T-helper 17 cell (primary cell): ENCODE measurements at places on chromosomes 2 and 18.

- no peak overlapping the region for H3K4me3 ChIP-seq
- peak overlapping the region; percentile 2 for H3K27ac ChIP-seq
- DNase-seq, result no peak
- no peaks in the 10 kb centered on the region for H3K27me3 ChIP-seq
- H3K36me3 ChIP-seq, result no peaks in the 10 kb centered on the region
- H3K4me1 ChIP-seq, result peaks cover 5% of the 10 kb centered on the region
Observed at GRCh38 chr18:76970770-76971559, 148.6 kb downstream of the ZNF236 start.

DNA sequence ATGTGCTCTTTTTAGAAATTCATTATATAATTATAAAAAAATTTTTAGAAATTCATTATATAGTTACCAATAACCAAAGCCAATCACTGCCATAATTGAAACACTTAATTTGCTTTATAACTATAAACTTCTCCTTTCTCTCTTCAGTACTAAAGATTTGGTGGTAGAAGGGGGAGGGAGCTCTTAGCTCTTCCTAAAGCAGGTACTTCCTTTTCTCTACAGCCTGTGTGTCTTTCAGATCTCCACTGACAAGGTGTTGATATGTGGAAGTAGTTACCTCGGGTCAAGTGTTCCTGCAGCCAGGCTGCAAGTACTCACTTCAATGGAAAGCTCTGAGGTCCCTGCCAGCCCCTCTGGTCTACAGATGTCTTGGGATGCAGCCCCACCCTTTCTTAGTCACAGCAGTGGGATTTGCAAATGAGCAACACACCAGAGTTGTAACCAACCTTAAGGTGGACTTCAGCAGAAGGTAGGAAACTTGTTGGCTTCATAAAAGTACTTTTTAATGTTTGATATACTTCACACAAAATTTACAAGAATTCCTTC, 690.0 kb downstream of the ARHGAP15 start:
- no peak overlapping the region for H3K27ac ChIP-seq
- H3K4me1 ChIP-seq, result no peaks in the 10 kb centered on the region
- H3K36me3 ChIP-seq, result no peaks in the 10 kb centered on the region

- H3K4me1 ChIP-seq, result no peaks in the 10 kb centered on the region
- no peaks in the 10 kb centered on the region for H3K27me3 ChIP-seq
- no peak overlapping the region for H3K27ac ChIP-seq
- no peak for DNase-seq
- no peak overlapping the region for H3K4me3 ChIP-seq
Observed at GRCh38 chr18:52617931-52618330, 277.9 kb downstream of the DCC start.

- H3K4me3 ChIP-seq, result no peak overlapping the region
- H3K27me3 ChIP-seq, result peaks cover 17% of the 10 kb centered on the region
- DNase-seq, result no peak
- H3K4me1 ChIP-seq, result no peaks in the 10 kb centered on the region
Observed at GRCh38 chr2:21104030-21104660, 19.6 kb upstream of the TDRD15 start.

DNA sequence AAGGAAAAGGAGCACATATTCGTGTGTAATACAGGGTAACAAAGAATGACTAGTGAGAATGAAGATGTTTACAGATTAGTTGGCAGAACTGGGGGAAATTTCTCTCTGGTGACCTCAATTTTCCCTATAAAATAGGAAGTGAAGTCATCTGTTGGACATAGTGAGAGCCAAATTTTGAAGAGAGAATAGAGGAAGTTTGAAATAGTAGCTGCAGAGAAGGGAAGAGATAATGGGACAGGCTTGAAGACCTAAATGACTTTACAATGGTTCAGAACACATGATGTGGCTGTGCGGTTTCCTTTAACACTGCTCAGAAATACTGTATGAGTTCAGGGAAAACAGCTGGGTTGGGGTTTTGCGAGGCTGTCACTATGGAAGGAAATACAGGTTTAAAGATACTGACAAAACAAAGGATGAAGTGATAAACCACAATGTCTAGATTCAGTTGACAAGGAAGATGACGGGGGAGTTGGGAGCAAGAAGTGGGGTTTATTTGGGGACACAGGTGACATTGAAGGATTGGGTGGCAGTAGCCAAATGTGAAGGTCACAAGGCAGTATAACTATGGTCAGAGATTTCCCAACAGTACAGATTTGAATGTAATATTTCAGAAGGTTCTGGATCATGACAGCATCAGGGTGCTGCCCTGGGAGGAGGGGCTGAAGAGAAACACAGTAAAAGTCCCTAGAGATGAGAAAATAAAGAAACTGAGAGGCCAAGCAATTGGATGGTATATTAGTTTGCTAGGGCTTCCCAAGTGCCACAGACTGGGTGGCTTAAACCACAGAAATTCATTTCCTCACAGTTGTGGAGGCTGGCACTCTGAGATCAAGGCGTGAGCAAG, 82.6 kb upstream of the TANK start:
- H3K4me3 ChIP-seq, result peak overlapping the region; percentile 81
- H3K4me1 ChIP-seq, result peaks cover 28% of the 10 kb centered on the region
- H3K36me3 ChIP-seq, result no peaks in the 10 kb centered on the region

DNA sequence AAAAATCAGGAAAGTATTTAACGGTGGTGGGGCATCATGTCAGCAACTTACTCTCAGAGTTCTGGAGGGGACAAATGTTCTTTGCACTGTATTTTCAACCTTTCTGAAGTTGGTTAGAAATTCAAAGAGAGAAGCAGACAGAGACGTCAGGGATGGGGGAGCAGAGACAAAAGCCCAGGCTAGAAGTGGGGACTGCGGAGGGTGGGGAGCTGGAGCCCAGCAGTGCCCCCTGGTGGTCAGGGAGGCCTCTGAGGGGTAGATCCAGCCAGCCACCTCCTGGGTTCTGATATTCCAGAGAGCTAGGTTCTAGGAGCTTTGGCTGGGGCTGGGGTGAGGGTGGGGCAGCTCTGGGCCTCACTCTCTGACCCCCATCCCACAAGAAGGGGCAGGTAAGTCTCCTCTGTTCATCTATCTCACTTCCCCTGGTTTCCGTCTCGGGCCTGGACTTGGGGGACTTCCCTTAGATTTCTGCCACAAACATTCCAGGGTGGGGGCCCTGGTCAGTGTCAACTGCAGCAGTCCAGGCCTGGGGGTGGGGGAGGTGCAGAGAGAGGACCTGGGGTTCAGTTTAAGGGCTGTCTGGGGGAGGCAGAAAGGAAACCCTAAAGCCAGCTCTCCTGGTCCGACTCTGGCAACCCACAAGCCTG, 8.9 kb downstream of the TNS1 start:
- H3K4me3 ChIP-seq, result no peak overlapping the region
- no peak overlapping the region for H3K27ac ChIP-seq
- peaks cover 8% of the 10 kb centered on the region for H3K4me1 ChIP-seq
- peak; percentile 15 for DNase-seq
- H3K36me3 ChIP-seq, result peaks cover 2% of the 10 kb centered on the region

GRCh38 chr2:14284244-14284643, 348.3 kb upstream of the LRATD1 start:
- no peaks in the 10 kb centered on the region for H3K4me1 ChIP-seq
- no peaks in the 10 kb centered on the region for H3K36me3 ChIP-seq
- no peak for DNase-seq
- no peaks in the 10 kb centered on the region for H3K27me3 ChIP-seq
- H3K27ac ChIP-seq, result no peak overlapping the region
- no peak overlapping the region for H3K4me3 ChIP-seq

- H3K27ac ChIP-seq, result no peak overlapping the region
- no peaks in the 10 kb centered on the region for H3K36me3 ChIP-seq
- no peak overlapping the region for H3K4me3 ChIP-seq
- no peaks in the 10 kb centered on the region for H3K4me1 ChIP-seq
Observed at GRCh38 chr2:35463805-35464596, 891.6 kb upstream of the CRIM1 start.

DNA sequence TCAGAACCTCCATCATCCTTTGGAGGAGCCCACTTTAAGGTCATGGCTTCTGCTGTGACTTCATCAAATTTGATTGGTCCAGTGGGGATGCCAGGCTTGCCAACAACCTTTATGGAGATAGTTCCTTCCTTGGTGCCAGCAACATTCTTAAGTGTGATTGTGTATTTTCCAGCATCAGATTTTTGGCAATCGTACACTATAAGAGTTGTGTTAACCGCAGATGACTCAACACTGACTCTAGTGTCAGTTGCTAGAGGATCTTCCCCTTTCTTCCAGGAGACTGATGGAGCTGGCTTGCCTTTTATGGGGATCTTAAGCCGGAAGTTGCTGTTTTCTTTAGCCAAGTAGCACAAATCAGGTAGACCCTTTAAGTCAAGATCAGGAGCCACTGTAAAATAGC, 98.7 kb downstream of the PLEKHA3 start:
- peaks cover 7% of the 10 kb centered on the region for H3K36me3 ChIP-seq
- no peaks in the 10 kb centered on the region for H3K27me3 ChIP-seq
- peaks cover 2% of the 10 kb centered on the region for H3K4me1 ChIP-seq
- no peak overlapping the region for H3K4me3 ChIP-seq
- H3K27ac ChIP-seq, result no peak overlapping the region

- no peak for DNase-seq
- no peaks in the 10 kb centered on the region for H3K4me1 ChIP-seq
- no peaks in the 10 kb centered on the region for H3K36me3 ChIP-seq
- H3K27me3 ChIP-seq, result no peaks in the 10 kb centered on the region
- no peak overlapping the region for H3K27ac ChIP-seq
- H3K4me3 ChIP-seq, result no peak overlapping the region
Observed at GRCh38 chr2:167550448-167550847, 662.2 kb downstream of the XIRP2 start.

GRCh38 chr2:144437636-144438035, 82.3 kb downstream of the ZEB2 start:
- H3K27ac ChIP-seq, result no peak overlapping the region
- no peaks in the 10 kb centered on the region for H3K36me3 ChIP-seq
- no peak for DNase-seq
- H3K4me3 ChIP-seq, result no peak overlapping the region

DNA sequence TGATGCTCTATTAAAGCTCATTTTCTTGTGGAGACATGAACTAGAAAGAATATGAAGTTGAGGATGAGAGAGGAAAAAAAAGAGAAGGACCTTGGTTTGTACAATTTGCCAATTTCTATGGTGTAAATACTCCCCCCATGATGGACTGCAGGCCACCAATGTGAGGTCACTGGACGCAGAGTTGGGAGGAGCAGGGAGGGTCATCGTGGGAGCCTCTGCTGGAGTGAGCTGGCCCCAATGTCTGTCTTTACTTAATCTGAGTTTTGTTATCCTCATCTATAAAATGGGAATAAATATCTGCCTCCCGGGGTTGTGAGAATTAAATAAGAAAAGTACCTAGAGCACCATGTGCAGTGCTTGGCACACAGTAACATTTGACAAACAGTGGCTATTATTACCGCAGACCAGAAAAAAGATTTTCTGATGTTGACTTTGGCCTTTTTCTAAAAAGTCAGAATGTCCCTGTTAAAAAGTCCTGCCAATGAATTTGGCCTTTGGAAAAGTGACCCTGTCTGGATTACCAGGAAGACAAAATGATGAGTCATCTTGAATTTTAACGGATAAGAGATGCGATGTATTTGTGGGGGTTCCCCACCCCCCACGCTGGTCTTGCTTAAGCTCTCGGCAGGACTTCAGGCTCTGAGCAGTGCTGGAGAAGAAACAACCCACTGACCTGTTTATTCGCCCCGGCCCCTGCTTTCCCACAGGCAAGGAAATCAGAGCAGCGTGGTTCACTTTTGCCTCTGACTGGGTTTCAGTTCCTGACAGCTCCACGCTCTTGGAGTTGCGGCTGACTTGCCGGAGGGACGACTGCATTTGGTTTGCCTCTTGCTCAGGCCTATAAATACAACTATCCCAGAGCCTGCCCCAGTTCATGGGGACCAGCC, 50.3 kb upstream of the FOSL2 start:
- no peak overlapping the region for H3K27ac ChIP-seq
- no peak for DNase-seq
- H3K27me3 ChIP-seq, result no peaks in the 10 kb centered on the region
- no peak overlapping the region for H3K4me3 ChIP-seq

DNA sequence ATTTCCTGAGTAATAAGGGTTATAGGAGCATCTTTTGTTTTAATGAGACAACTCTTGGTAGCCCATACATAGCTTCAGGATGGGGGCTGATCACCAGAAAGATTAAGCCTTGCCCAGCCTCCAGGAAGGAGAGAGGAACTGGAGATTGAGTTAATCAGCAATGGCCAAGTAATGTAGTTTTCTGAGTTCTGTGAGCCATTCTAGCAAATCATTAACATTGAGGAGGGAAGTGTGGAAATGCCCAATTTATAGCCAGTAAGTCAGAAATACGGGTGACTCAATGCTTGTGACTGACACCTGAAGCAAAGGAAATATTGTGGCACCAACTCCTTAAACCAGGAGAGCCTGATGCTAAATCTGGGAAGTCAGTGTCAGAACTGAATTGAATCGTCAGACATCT, 205.1 kb upstream of the SRD5A2 start:
- H3K27ac ChIP-seq, result no peak overlapping the region
- H3K4me3 ChIP-seq, result no peak overlapping the region
- DNase-seq, result no peak

GRCh38 chr18:33720133-33720532, 142.1 kb downstream of the ASXL3 start:
- no peaks in the 10 kb centered on the region for H3K27me3 ChIP-seq
- no peak overlapping the region for H3K27ac ChIP-seq
- no peak overlapping the region for H3K4me3 ChIP-seq

DNA sequence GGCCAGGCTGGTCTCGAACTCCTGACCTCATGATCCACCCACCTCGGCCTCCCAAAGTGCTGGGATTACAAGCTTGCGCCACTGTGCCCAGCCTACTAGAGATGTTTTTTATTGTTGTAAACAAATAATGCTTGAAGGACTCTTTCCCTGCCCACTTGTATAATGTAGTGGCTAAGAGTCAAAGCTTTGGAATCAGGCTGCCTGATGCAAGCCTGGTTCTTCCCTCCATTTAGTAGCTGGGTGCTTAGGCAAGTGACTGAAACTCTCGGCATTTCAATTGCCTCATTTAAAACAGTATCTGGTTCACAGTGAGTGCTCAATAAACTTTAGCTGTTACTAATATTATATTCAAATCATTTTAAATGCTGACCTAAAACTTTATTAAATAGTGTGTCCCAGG, 264.0 kb upstream of the FBXO11 start:
- no peak overlapping the region for H3K27ac ChIP-seq
- H3K4me1 ChIP-seq, result no peaks in the 10 kb centered on the region
- H3K27me3 ChIP-seq, result no peaks in the 10 kb centered on the region

GRCh38 chr2:190684931-190685330, 36.0 kb downstream of the NAB1 start:
- no peak overlapping the region for H3K4me3 ChIP-seq
- H3K36me3 ChIP-seq, result peaks cover 5% of the 10 kb centered on the region
- peaks cover 9% of the 10 kb centered on the region for H3K4me1 ChIP-seq
- no peak overlapping the region for H3K27ac ChIP-seq

- H3K36me3 ChIP-seq, result peaks cover 4% of the 10 kb centered on the region
- H3K4me3 ChIP-seq, result no peak overlapping the region
- H3K27me3 ChIP-seq, result peaks cover 10% of the 10 kb centered on the region
- no peak overlapping the region for H3K27ac ChIP-seq
Observed at GRCh38 chr2:207014424-207014823, 75.1 kb downstream of the CPO start.

DNA sequence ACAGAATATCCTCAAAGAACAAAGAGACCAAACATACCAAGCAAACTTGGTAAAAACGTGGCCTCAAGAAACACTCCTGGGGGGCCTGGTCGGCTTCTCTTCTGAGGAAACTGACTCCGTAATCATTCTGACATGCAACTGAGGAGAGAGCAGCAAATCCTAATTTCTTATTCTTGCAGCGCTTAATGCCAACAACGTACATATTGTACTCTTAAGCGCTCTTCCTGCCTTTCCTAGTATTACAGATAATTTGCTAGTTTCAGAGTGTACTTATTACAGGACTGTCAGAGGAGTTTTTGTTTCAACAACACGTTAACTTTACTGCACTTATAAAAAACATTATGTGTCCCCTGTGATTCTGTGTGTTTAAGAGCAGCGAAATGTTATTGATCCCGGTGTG, 64.9 kb downstream of the ZNF521 start:
- no peak for DNase-seq
- H3K27ac ChIP-seq, result no peak overlapping the region
- H3K27me3 ChIP-seq, result peaks cover under 1% of the 10 kb centered on the region
- H3K36me3 ChIP-seq, result no peaks in the 10 kb centered on the region
- no peak overlapping the region for H3K4me3 ChIP-seq
